ENCODE measurements at places on chromosomes 2 and 18. TPM values are rescaled to one million over a fixed set of nuclear protein-coding genes. Genes with fewer than 3 reads are reported as not detected.
A peak's percentile ranks its signal among the peaks of the same experiment; 100 is the strongest.

GRCh38 chr2:61379521-61379920, 91.4 kb downstream of the USP34 start:
- H3K4me1 ChIP-seq: no peaks in the 10 kb centered on the region
- DNase-seq: no peak
- no peaks in the 10 kb centered on the region for H3K27me3 ChIP-seq

DNA sequence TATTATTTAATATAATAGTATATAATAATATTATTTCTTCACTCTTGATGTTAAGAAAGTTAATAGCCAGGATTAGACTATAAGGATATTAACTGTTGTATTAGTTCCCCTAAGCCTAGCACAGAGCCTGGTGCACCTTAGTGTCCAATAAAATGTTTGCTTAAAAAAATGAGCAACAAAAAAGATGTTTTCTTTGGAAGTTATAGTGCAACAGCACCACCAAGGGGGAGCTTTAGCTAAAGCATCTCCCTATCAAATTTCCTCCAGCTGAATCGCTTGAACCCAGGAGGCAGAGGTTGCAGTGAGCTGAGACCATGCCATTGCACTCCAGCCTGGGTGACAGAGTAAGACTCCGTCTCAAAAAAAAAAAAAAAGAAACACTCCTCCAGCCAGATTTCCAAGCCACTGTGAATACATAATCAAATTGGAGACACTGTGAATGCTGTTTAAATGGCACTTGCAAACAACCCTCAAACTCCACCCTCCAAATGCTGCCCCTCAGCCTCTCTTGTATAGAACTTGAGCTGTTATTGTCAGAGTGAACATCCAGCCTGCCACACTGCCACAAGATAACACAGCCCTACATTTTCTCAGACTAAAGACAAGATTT, 221.9 kb downstream of the DYM start:
- no peak overlapping the region for H3K27ac ChIP-seq
- DNase-seq: no peak
- no peaks in the 10 kb centered on the region for H3K4me1 ChIP-seq
- no peaks in the 10 kb centered on the region for H3K27me3 ChIP-seq
- H3K36me3 ChIP-seq: no peaks in the 10 kb centered on the region

DNA sequence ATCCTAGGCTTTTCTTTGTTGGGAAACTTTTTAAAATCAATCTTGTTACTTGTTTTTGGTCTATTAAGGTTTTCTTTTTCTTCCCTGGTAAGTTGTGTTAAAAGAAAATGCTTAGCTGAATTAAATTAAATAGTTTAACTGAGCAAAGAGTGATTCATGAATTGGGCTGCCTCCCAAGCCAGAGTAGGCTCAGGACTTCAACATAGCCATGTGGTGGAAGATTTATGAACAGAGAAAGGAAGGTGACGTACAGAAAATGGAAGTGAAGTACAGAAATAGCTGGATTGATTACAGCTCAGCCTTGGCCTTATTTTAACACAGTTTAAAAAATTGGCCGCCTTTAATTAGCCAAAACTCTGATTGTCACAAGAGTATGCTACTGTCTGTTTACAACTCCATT, 27.9 kb upstream of the GALNT5 start:
- no peaks in the 10 kb centered on the region for H3K27me3 ChIP-seq
- no peak for DNase-seq
- H3K4me3 ChIP-seq: no peak overlapping the region
- no peaks in the 10 kb centered on the region for H3K4me1 ChIP-seq

DNA sequence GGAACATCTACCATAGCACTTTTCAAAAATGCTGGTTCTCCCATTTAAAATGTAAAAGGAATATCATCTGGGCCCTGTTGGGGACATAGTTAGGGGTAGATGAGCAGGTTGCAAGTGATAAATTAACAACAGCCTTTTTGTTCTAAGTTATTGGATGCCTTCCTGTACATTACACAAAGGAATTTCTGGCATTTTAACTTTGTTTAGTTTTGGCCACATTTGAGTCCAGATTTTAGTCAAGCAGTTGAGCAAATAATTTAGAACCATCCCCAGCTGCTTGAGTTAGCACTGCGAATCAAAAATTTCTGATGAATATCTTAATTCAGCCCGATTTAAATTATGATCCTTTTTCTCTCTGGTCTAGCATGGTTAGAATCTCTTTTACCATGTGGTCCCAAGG, 124.4 kb downstream of the TTC27 start:
- no peaks in the 10 kb centered on the region for H3K27me3 ChIP-seq
- DNase-seq: no peak
- H3K4me1 ChIP-seq: no peaks in the 10 kb centered on the region
- H3K27ac ChIP-seq: no peak overlapping the region
- H3K4me3 ChIP-seq: no peak overlapping the region

DNA sequence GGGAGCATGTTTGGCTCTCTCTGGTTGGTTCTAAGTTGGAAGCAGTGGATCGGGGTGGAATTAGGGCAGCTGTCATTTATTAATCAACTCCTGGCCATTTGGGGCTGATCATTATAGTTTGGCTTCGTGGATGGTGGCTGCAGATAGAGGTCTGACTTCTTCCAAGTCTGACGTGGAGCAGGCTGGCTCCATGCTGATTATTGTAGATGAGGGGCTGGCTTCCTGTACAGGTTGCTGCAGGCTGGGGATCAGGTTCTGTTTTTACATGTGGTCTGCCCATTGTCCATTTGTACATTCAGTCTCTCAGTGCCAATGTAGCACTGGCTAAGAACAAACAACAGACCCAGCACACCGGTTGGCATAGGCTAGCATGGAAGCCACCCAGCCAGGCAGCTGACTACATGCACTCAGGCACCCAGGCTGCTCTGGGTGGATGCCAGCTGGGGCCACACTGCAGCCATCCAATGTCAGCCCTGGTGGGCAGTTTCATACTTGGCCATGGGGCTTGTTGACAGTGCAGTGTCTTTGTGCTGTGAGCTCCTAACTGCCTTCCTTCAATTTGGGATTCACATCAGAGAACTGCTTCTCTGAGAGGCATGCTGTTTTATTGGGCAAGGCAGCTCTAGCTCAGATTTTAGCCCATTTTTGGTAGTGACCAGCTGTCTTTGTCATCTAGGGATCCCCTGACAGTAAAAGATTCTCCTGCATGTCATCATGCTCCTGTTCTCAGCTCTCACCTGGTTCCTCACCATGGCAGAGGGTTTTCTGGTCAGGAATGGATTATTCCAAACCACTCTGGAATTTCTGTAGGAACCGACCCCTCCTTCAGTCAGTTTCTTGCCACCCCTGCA, 25.4 kb downstream of the NPAS2 start:
- H3K4me1 ChIP-seq: no peaks in the 10 kb centered on the region
- H3K4me3 ChIP-seq: no peak overlapping the region
- H3K27me3 ChIP-seq: no peaks in the 10 kb centered on the region
- H3K36me3 ChIP-seq: no peaks in the 10 kb centered on the region
- H3K27ac ChIP-seq: no peak overlapping the region

DNA sequence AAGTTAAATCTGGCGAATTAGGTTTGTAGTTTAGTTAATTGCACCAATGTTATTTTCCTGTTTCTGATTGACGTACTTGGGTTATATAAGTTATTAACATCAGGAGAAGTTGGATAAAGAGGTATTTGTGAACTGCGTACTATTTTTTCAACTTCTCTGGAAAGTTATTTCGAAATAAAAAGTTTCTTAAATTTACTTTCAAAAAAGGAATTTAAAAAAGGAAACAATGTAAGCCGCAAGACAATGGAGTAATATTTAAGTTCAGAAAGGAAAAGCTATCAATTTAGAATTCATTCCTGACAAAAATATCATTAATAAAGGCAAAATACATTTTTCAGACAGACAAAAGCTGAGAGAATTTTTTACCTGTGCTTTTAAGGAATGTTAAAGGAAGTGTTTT, 47.7 kb downstream of the RAB10 start:
- H3K36me3 ChIP-seq: no peaks in the 10 kb centered on the region
- no peaks in the 10 kb centered on the region for H3K27me3 ChIP-seq
- H3K27ac ChIP-seq: no peak overlapping the region
- H3K4me1 ChIP-seq: peaks cover 22% of the 10 kb centered on the region

GRCh38 chr2:73089270-73090030, 17.9 kb upstream of the SFXN5 start:
- H3K27ac ChIP-seq: peak overlapping the region; percentile 46
- H3K4me1 ChIP-seq: peaks cover 29% of the 10 kb centered on the region
- H3K4me3 ChIP-seq: no peak overlapping the region
- H3K27me3 ChIP-seq: no peaks in the 10 kb centered on the region
- H3K36me3 ChIP-seq: peaks cover 28% of the 10 kb centered on the region

DNA sequence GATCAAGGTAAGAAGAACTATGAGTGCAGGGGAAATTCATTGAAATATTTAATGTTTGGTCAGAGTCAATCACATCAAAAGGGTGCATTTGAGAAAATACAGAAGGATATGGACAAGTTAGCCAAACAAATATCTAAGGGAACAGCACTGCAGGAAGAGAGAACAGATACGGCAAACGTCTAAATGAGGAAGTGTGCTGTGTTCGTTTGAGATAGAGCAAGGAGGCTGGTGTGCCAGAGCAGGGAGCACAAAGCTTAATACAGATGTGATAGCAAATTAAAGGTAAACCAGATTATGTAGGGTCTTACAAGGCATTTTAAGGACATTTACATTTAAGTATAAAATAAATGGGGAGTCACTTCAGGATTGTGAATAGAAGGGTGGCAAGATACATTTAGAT, 241.3 kb upstream of the ZNF804A start:
- H3K4me3 ChIP-seq: no peak overlapping the region
- H3K4me1 ChIP-seq: no peaks in the 10 kb centered on the region
- no peak overlapping the region for H3K27ac ChIP-seq
- H3K36me3 ChIP-seq: no peaks in the 10 kb centered on the region

DNA sequence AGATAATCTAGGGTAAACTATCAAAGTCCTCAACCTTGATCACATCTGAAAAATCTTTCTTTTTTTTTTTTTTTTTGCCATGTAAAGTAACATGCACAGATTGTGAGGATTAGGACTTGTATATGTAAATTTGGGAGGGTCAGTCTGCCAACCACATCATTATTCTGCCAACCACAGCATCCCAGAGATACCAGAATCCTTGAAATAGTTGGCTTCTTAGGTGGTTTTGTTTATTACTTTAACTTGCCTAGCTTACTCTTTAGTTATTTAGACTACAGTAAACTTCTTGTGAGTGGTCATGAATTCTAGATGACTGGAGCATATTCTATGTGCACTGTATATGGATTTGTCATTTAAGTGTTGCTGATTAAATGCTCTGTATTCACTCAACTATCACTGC, 242.1 kb upstream of the RBMS1 start:
- no peak overlapping the region for H3K4me3 ChIP-seq
- no peak for DNase-seq
- no peaks in the 10 kb centered on the region for H3K4me1 ChIP-seq
- H3K36me3 ChIP-seq: no peaks in the 10 kb centered on the region
- H3K27me3 ChIP-seq: no peaks in the 10 kb centered on the region

- DNase-seq: peak; percentile 82
- H3K4me1 ChIP-seq: no peaks in the 10 kb centered on the region
- no peaks in the 10 kb centered on the region for H3K36me3 ChIP-seq
- no peak overlapping the region for H3K27ac ChIP-seq
These were observed 6.5 kb downstream of the MAP4K4 start for GRCh38 chr2:101704046-101704466.

DNA sequence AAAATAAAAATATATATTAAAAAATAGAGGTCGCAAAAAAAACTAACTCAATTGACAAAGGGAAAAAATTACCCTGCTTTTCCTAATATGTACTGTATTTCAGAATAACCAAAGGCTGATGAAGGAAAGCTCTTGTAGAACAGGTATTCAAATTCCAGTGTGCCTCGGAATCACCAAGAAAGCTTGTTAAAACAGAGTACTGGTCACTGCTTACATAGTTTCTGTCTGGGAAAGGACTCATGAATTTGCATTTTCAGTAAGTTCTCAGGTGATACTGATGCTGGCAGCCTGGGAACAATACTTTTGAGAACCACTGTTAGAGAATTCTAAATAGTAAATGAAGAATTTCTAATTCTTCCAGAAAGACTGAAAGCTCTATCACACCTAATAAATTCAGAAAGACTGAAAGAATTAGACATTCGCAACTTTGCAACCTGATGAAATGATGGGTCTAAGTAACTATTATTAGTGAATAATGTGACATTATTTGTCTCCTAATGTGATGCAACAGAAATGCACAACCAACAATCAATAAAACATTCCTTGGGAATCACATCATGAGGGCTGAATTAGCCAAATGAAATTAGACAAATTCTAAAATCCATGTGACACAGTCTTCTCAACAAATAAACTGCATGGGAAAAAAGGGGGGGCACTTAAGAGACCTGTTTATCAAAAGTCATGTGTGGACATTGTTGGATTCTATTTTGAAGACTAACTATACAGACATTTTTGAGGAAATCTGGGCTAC, 21.9 kb downstream of the RPRD1A start:
- no peaks in the 10 kb centered on the region for H3K27me3 ChIP-seq
- no peaks in the 10 kb centered on the region for H3K4me1 ChIP-seq
- DNase-seq: no peak
- H3K36me3 ChIP-seq: no peaks in the 10 kb centered on the region
- no peak overlapping the region for H3K4me3 ChIP-seq
- H3K27ac ChIP-seq: no peak overlapping the region

- no peak for DNase-seq
- H3K27me3 ChIP-seq: no peaks in the 10 kb centered on the region
- no peak overlapping the region for H3K4me3 ChIP-seq
- H3K4me1 ChIP-seq: no peaks in the 10 kb centered on the region
- no peaks in the 10 kb centered on the region for H3K36me3 ChIP-seq
These were observed 129.2 kb downstream of the MTX2 start for GRCh38 chr2:176398243-176399073.

DNA sequence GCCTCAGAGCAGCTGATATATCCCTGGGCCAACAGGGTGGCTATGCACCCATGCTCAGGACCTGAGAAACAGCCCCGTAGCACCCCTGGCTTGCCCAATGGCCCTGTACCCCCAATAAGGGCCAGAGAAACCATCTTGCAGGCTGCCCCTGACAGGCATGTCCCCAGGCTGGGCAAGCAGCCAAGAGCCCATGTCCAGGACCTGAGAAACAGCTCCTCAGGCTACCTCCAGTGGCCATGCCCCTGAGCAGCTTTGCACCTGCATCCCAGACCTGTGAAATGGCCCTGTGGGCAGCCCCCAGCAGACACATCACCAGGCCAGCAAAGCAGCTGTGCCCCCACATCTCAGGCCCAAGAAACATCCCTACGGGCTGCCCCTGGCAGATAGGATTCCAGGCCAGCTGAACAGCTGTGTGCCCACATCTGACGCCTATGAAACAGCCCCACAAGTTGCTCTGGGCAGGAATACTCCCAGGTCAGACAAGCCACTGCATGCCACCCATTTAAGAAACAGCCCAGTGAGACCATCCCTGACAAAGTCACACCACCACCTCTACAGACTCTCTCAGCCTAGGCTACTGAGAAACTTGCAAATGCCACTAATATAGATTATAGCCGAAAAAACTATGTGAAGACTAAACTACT, 84.1 kb downstream of the TMEM237 start:
- no peaks in the 10 kb centered on the region for H3K36me3 ChIP-seq
- H3K27ac ChIP-seq: no peak overlapping the region
- no peak for DNase-seq
- no peaks in the 10 kb centered on the region for H3K27me3 ChIP-seq
- H3K4me3 ChIP-seq: no peak overlapping the region

Gene MAIP1
- 20.3 TPM for total RNA-seq

Gene ANKRD30BL
- not detected for total RNA-seq

Gene APCDD1
- total RNA-seq: 22.7 TPM

Data from sigmoid colon (tissue), 7 donors.